Endothelial cell of umbilical vein (primary cell): ENCODE measurements at places on chromosomes 16 and 17.

DNA sequence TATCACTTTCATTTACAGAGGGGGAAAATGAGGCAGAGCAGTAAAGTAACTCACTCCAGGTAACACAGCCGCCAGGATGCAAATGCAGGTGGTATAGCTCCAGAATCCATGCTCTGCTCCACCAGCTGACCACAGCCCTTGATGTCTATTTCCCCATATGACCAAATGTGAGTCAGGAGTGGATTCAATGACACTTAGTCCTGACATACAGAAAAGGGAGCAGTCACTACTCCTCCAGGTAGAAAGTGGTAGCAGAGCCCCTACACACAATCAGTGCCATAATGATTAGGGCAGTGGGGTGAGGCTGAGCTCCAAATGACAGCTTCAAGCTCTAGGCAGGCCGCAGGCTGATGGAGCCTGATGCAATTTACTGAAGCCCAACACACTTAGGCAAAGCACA is 43.3 kb upstream of the GFOD2 start:
- no peak for DNase-seq

- DNase-seq = peak; percentile 19
Measured at GRCh38 chr17:81440511-81441244, 45.4 kb downstream of the BAHCC1 start.

- DNase-seq = no peak
Measured at GRCh38 chr16:70440009-70440692, 1.3 kb upstream of the ST3GAL2 start.

DNA sequence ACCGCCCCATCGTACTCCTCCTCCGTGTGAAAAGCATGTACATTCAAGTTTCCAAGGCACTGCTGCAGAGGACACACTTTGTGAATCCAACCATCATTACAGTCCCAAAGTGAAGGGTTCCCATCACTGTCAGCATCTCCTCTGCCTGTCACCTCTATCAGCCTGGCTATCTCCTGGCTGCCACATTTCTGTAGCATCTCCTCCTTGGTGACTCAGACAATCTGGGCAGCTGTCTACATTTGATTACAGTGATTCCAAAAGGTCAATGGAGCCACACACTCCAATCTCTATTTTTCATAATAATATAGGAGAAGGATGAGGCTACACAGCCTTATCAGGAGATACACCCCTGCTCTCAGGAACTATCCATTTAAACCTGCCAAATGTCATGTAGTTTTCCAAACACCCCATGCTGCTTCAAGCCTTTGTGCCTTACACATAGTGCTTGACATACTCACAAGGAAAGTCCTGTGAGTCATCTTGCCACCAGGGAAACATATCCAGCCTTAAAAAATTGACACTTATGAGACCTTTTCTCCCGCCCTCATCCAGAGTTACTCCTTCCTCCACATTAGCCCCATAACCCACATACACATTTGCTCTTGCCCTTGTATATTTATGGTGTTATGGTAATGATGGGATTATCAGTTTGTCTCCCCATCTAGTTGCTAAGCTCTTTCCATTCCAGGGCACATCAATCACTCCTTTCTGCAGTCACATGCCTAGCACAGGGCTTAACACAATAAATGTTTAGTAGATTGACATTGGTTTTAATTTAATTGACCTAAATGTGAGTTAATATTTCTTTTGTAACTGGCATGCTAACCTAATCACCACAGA is 250.1 kb upstream of the CDH5 start:
- DNase-seq = no peak

- no peak for DNase-seq
Measured at GRCh38 chr16:81136390-81137335, 40.5 kb upstream of the GCSH start.

GRCh38 chr17:52147431-52147830 is 11.1 kb downstream of the CA10 start:
- no peak for DNase-seq

DNA sequence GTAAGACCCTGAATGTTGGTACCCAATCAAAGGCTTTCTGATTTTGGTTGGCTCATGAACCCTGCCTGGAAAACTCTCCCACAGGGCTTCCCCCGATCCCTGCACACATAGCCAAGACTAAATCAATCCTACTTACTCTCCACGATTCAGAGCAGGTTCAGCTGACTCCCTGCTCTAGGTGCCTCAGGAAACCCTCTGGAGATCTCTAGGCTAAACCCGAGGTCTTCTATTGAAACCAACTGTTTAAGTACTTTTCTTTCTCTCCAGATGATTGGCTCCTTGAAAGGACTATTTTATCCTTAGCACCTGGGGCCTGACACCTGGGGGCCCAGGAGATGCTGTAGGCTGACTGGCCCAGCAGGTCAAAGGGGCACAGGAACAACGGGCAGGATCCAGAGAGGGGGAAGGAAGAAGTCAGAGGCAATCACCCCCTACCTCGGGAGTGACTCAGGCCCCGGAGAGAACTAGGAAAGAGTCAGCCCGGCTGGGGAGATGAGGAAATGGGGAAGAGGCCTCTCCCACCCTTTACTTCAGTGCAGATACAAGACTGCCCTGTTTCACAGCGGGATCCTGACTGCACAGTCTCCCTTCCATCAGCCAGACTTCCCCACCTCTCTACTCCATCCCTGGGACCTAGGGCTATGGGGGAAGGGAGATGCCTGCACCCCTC is 2.0 kb downstream of the TBC1D10B start:
- DNase-seq = peak; percentile 48

DNA sequence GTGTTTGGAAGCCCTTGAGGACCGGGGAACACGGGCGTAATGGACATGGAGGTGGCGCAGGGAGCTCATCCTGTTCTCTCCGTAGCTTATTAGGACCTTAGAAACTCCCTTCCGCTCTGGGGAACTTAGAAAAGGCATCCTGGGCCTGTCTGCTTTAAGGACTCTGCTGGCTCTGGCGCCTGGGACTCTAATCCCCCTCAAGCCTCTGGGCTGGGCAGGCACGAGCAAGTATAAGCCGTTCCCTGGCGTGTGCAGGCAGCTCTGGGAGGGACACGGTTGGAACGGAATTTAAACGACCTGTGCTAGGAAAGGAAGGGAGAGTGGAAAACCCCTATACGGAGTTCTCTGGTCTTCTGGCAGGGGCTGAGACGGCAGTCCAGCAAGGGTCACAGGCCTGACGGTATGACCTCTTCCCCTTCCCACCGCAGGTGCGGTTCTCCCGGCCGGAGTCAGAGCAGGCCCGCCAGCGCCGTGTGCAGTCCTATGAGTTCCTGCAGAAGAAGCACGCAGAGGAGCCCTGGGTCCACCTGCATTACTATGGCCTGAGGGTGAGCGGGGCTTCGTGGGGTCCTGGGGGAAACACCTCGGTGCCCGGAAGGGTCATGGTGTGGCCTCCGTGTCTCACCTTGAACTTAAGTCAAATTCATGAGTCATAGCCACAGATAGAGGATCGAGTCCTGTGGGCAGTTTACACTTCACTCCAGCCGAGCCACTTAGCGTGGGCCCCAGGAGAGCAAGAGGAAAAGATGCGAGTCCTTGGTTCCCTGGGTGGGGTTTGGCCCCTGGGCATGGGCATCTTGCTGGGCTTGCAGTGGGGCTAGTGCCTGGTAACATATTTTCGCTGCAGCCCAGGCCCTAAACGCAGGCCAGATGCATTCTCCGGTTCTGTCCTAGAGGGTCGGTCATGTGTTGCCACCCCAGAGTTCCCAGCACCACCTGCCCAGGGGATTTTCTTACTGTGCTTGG is 17.7 kb downstream of the POLR3E start:
- no peak for DNase-seq

GRCh38 chr16:51150165-51150887 is 744 bp downstream of the SALL1 start:
- no peak for DNase-seq

GRCh38 chr17:38453951-38454421 is 25.7 kb downstream of the ARHGAP23 start:
- DNase-seq = no peak

DNA sequence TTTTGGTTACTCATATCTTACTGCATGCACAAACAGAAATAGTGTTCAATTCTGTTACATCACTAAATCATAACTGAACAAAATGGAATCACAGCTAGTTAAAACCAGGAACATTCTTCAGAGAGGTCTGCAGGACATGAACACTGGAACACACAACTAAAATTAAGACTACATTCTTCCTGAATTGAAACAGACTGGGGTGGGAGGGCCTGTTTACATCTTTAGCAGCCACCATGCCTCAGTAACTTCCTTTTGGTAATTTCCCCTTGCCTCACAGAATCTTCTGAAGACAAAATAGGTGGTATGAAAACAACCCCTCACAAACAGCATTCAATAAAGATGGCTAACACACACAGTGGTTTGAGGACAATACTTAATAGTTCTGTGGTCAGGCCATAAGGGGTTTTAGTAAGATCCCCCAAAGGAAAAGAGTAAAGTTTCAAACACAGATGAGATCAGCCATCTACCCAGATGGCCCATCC is 6.5 kb downstream of the MARF1 start:
- peak; percentile 42 for DNase-seq

GRCh38 chr16:69223882-69224281 is 36.9 kb downstream of the SNTB2 start:
- DNase-seq = no peak

DNA sequence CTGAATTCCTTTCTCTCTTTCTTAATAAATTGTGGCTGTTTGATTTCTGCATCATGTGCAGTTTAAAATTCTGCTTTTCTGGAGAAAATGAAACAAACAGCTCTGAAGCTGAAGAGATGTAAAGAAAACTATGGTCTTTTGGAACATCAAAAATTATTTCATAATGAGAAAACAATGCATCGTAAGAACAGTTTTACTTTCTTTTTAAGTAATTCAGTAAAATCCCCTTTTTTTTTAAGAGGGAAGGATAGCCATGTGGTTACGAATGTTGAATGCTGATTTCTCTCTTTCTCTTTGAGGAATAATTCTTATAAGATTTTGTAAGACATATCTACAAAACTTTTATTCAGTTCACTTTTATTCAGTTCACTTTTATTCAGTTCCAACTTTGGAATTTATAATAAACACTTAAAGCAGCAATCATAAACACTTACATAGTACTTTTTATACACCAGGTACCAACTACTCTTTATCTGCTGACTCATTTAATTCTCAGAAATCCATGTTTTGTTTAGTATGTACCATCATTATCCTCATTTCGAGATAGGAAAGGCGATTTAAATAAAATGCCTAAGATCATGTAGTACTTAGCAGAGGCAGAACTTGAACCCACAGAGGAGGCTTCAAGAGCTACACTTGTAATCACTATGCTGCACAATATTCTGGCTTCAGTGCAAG is 26.6 kb downstream of the CNTNAP4 start:
- no peak for DNase-seq

GRCh38 chr16:81627024-81627423 is 152.1 kb upstream of the PLCG2 start:
- DNase-seq = no peak

- no peak for DNase-seq
Measured at GRCh38 chr17:63956296-63956920, 16.3 kb downstream of the SCN4A start.

DNA sequence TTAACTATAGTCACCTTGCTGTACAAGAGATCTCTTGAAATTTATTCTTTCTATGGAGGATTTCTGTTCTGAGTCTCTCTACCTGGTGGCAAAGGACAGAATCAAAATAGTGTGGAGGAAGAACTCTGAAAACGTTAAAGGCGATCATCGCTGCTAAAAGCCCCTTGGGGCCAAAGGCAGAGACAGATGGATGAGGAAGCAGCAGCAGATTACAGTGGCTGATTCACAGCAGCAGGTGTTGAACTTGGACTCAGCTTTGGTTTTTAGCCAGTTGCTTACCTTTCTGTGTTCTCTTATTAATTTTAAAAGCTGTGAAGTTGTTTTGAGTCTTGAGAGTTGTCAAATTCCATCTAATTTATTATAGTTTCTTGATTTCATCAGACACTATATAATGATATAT is 956.1 kb upstream of the GOT2 start:
- no peak for DNase-seq

GRCh38 chr17:49618028-49618611 is 42.4 kb downstream of the NXPH3 start:
- no peak for DNase-seq

DNA sequence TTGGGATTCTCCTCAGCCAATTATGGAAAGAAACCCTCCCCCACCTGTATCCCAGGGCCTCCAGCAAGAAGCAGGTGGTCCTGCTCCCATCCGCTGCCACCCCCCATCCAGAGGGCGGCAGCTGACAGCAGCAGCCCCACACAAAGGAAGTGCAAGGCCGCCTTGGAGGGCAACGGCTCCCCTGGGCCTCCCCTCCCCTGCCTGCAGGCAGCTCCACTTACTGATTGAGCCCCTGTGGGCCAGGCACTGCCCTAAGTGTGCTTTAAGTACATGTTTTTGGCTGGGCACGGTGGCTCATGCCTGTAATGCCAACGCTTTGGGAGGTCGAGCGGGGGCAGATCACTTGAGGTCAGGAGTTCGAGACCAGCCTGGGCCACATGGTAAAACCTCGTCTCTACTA is 257.6 kb downstream of the PARN start:
- no peak for DNase-seq

DNA sequence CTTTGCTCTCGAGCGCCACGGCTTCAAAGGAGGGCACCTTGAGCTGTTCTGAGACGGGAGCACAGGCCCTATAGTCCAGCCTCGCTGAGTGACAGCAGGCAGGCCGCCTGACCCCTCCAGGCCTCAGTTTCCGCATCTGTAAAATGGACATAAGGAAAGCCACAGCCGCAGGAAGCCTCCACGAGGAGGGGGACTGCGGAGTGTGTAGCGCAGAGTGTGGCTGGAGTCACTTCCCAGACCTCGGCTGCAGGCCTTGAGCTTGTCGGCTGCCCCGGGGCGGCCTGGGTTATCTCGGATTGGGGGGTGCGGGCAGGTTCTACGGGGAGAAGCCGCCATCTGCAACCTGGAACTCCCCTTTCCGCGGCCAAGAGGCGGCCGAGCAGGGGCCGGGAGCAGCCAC is 40.8 kb downstream of the ZFPM1 start:
- DNase-seq = no peak

- DNase-seq = peak; percentile 14
Measured at GRCh38 chr16:57106767-57107166, 14.4 kb downstream of the CPNE2 start.

GRCh38 chr16:52561910-52562741 is 15.2 kb upstream of the TOX3 start:
- no peak for DNase-seq

GRCh38 chr16:66322174-66322573 is 44.3 kb upstream of the CDH5 start:
- DNase-seq = no peak

DNA sequence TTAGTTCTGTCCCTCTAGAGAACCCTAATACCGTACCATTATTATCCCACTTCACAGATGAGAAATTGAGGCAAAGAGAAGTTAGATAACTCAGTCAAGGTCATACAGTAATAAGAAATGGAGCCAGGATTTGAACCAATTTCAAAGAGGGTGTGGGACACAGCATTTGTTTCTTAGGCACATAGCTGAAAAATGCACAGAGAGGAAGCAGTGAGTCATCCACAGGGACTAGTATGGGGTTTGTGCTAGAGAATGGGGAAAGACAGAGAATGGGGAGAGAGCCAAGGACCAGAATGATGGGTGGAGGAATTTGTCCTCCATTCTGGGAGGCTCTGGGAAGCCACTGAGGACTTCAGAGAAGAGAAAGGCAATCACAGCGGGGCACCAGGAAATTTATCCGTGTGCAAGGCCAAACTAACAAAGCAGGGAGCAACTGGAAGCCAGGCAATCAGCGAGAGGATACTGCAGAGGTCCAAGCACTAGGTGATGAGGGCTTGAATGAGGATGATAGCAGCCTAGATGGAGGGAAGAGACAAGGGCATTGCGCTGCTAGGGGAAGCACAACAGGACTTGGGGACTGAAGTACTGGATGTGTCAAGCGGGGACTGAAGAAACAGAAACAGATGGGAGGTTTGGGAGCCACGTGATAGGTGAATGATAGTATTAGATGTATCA is 78.1 kb upstream of the ZFHX3 start:
- DNase-seq = peak; percentile 34

GRCh38 chr16:13708347-13709120 is 211.4 kb upstream of the ERCC4 start:
- DNase-seq = no peak

- no peak for DNase-seq
Measured at GRCh38 chr17:51144266-51145022, 8.9 kb upstream of the NME1 start.
